ENCODE measurements at places on chromosomes 7 and 10.

- no peak for DNase-seq
These were observed at the start of gene DEPP1 for GRCh38 chr10:44978570-44979280. DEPP1 (minus strand) TSS chr10:44978809; CDS start chr10:44978030, 779 bp downstream.

- no peak for DNase-seq
These were observed 50.1 kb upstream of the HDAC9 start for GRCh38 chr7:18445483-18445882.

GRCh38 chr10:21039721-21040120 lies 142.6 kb upstream of the NEBL start:
- DNase-seq: no peak

- DNase-seq: no peak
These were observed 408.7 kb downstream of the REEP3 start for GRCh38 chr10:63929831-63930467.

GRCh38 chr7:123661765-123662164 lies 6.1 kb downstream of the LMOD2 start:
- no peak for DNase-seq

DNA sequence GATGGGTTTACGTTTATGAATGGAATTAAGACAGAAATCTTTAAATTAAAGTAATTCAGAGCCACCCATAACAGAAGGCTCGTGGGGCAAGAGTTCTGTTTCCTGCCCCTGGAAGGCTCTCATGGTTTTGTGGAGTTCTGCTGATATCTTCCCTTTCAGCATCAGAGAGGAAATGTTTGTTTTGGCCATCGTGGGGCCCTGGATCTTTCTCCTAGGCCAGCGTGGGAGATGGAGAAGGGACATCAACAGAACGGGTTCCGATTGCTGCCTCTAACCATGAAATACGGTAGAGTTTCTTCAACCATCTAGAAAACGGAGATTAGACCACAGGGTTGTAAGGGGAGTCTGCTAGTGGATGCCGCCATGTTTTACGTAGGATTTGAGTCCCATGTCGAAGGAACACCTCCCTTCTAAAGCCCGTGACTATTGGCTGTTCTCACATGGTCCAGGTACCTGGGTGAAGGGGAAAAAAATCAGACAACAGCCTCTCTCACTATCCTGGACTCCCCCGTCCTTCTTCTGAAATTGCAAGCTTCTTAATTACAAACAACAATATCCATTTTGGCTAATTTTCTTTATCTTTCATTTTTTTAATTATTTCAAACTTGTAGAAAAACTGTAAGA lies 169.1 kb upstream of the CELF2 start:
- DNase-seq: no peak

GRCh38 chr7:38656968-38657367 lies 25.8 kb upstream of the AMPH start:
- DNase-seq: no peak

- DNase-seq: no peak
These were observed 80.0 kb upstream of the PCDH15 start for GRCh38 chr10:54880996-54881395.

DNA sequence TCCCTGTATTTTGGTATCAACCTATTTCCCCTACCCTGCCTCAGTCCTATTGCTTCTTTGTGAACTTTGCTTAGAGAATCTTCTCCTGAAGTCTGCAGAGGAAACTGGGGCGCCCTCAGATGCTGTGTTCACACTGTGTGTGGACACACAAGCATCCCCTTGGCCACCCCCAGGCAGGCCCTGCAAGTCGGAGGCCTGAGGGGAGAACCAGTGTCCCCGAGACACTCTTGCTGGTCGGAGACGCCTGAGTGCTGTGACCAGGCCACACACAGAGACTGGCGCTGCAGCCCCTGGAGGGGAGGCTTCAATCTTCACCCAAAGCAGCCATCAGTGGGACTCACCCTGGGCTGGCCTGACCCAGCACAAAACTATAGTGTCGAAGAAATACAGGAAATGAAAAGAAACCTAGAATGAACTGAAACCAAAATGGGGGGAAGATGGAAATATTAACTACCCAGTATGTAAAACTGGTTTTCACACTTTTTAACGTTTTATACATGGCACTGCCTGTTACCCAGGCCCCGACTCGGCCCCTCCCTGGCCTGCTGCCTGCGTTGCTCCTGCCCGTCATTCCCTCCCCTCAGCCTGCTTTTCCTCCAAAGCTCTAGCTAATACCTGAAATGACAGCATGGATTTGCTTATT lies 48.4 kb upstream of the FAM20C start:
- DNase-seq: no peak

DNA sequence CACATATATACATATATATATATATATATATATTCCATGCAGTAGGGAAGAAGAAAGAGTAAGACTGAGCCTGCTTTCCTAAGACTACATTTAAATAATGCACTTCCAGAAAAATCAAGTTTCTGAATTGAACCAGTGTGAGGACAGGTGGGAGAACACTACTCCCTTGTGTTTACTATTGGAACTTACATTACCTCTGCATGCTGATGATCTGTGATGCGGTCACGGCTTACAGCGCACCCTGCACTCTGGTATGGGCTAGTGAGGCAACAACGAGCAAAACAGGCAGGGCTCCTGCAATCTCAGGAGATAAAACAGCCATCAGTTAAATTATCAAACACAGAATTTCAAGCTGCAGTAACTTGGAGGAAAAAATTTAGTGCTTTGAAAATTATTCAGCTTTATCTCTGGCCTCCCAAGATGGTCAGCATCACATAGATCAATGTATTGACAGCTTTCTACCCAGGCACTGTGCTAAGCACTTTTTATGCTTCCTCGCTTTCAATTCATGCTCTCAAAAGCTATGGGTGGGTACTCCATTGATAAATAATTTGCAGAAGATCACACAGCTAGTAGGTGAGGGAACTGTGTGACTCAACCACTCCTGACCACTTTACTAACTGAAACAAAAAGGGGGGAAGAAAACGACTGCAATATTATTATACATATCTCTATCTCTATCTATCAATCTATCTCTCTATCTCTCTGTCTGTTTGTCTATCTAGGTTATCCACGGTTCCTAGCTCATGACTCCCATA lies 20.5 kb upstream of the SLC16A12 start:
- DNase-seq: no peak

DNA sequence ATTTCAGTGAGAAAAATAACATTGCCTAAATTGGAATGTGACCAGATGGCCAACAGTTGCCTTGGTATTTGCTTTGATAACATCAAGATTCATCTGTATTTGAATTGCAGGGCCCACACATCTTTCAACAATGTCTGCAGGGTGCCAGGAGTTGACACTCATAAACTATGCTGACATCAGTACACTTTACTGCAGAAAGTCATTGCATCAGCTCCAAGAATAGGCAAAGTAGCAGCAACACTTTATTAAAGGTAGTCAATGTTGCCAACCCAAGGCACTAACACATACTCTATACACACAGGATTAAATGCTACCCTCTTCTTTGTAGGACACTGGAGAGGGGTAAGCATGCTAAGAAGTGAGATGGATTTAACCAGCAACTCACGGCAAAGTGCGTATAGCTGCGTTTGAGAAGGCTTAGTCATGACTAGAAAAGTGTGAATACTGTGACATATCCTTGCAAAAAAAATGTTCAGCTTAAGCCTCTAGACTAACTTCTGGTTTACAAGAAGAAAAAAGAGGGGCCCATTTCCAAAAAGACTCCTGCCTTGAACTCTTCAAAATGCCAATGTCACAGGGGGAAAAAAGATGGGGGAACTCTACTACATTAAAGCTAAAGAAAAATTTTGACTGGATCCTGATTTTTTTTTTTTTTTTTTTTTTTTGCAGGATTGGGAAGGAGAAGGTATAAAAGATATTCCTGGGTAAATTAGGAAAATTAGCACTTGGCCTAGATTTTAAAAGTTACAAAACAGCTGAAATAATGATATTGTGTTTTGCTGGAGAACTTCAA lies 2.2 kb downstream of the BBIP1 start:
- DNase-seq: no peak

- DNase-seq: no peak
These were observed 261.9 kb downstream of the SNX10 start for GRCh38 chr7:26553582-26553981.

DNA sequence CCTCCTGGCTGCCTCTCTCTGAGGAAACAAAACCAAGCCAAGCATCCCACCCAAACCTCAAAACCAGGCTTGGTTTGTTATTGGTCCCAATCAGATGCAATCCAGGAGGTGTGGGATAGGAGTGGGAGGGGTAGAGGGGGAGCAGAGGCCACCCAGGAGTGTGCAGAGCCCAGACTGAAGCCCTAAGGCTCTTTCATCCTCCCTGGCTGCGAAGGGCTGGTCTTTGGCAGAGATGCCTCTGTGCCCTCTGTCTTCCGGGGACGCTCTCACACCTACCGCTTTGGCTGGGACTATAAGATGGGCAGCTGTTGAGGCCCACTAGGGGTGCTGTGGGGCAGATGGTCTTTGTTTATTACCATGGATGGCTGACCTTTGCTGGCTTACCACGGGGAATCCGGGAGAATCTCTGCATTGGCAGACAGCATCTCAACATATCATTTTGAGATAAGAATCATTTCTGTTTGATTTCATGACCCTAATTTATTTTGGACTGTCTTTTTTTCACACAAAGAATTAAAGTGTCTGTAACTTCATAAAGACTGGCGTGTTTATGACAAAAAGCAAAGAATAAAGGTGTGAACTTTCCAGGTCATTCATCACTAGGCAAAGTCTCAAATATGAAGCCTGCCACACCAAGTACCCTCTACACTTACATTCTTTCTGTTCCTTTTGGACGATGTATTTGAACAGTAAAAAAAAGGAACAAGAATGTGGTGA lies 6.5 kb upstream of the DENND2A start:
- peak; percentile 20 for DNase-seq

- no peak for DNase-seq
These were observed 132.9 kb upstream of the FAM3C start for GRCh38 chr7:121529003-121529402.

DNA sequence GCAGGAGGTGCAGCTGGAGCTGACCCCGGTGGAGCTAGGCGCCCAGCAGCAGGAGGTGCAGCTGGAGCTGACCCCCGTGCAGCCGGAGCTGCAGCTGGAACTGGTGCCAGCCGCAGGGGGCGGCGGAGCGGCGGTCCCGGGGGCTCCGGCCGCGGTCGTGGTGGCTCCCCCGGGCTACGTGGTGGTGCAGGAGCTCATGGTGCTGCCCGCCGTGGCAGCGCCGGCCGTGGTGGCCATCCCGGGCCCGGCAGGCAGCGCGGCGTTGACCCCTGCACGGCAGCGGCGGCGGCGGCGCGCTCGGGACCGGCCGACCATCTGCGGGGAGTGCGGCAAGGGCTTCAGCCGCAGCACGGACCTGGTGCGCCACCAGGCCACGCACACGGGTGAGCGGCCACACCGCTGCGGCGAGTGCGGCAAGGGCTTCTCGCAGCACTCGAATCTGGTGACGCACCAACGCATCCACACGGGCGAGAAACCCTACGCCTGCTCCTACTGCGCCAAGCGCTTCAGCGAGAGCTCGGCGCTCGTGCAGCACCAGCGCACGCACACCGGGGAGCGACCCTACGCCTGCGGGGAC lies 6.8 kb downstream of the ZNF853 start:
- no peak for DNase-seq

DNA sequence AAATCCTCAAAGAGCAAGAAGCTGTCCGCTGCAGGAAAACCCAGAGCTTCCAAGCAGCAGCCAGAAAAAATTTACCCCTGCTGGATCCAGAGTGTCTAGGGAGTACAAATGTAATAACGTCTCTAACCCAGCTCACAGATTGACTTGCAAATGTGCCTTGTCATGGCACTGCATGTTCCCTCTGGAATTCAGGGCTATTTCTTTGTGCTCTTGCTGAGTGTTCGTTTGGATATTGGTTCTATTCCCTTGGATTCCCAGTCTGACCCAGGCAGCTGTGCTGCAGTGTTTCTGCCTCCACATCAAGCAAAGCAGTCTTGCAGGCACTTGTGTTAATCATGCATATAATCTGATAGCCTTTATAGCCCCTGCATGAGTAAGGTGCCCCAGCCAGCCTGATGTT lies 209.9 kb upstream of the GHITM start:
- DNase-seq: no peak

DNA sequence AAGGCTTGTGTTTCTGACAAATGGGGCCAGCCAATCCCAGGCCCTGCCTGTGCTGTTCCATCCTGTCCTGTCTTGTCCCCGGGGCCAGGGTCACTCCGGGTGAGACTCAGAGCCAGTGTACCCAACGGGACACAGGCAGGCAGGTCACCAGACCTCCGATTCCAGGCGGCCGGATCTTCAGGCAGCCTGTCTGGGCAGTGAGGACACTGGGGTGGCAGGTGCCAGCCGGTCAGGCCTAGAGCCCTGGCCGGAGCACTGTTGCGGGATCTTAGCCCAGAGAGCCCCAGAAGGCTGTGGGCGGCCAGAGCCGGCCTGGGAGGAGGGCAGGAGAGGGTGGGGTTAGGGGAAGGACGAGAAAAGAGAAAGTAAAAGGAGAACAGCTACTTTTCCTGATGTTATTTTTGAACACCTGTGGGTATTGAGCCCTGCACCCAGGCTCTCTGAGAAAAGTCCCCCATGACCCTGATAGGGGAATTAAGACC lies 134.3 kb upstream of the TNRC18 start:
- DNase-seq: no peak

GRCh38 chr10:55287346-55287745 lies 486.3 kb upstream of the PCDH15 start:
- DNase-seq: no peak

- no peak for DNase-seq
These were observed 7.8 kb downstream of the WIPI2 start for GRCh38 chr7:5197811-5198210.

DNA sequence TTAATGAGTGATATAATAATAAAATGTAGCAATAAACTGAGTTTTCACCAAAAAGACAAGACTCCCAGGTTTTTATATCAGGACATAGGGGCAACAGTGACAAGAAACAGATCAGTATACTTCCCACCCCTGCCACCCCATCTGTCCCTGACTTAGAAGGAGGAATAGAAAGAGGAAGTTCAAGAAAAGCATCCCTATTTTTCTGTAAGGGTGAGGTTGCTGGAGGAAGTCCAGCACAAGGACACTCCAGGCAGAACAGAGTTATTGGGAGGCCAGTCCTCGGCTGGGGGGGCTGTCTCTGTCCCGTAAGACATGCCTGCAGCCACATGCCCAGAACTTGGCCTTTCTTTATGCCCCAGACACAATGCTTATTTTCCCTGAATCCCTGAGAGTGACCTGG lies 16.5 kb upstream of the TLX1 start:
- DNase-seq: no peak

- DNase-seq: no peak
These were observed 808 bp downstream of the C10orf71 start for GRCh38 chr10:49299816-49300139.

GRCh38 chr10:107631876-107632275 lies 467.4 kb upstream of the SORCS1 start:
- no peak for DNase-seq

GRCh38 chr7:128788446-128789412 lies 3.0 kb upstream of the CCDC136 start:
- DNase-seq: no peak

Data from stimulated activated CD8-positive, alpha-beta memory T cell treated with anti-CD3 and anti-CD28 coated beads, Interleukin-12 subunit alpha, Interleukin-12 subunit beta, amount 100 ng/mL, for 1 hour (primary cell).